NCI-H2171 (cell line): ENCODE measurements at places on chromosomes 6 and 20.

- no peak for DNase-seq
Observed at GRCh38 chr20:59214073-59214472, 50.5 kb downstream of the ZNF831 start.

- DNase-seq, result no peak
Observed at GRCh38 chr6:122285292-122285913, 114.0 kb upstream of the HSF2 start.

DNA sequence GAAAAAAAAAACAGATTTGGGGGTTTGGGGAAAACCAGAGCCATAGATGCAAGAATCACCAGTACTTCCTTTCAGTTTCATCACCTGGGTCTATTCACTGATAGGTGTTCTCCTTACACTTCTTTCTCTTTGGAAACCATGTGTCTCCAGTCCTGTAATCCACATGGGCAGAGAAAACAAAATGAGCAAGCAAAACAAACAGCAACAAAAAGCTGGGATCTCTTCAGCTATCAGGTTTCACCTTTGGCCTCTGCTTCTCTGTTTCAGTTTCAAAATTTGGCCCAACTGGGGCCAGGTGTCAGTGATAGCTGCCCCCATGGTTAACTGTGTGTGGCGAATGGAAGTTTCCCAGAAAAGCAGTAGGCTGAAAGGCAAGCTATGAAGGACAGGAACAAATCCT, 220.0 kb upstream of the THBS2 start:
- DNase-seq, result no peak

- peak; percentile 89 for DNase-seq
Observed at GRCh38 chr20:2742934-2743559, 50.5 kb downstream of the EBF4 start.

- DNase-seq, result no peak
Observed at GRCh38 chr6:165647041-165647440, 16.0 kb downstream of the PDE10A start.

- no peak for DNase-seq
Observed at GRCh38 chr20:58579819-58580473, 64.7 kb upstream of the APCDD1L start.

GRCh38 chr6:135534773-135535380, 37.3 kb upstream of the AHI1 start:
- DNase-seq, result no peak

DNA sequence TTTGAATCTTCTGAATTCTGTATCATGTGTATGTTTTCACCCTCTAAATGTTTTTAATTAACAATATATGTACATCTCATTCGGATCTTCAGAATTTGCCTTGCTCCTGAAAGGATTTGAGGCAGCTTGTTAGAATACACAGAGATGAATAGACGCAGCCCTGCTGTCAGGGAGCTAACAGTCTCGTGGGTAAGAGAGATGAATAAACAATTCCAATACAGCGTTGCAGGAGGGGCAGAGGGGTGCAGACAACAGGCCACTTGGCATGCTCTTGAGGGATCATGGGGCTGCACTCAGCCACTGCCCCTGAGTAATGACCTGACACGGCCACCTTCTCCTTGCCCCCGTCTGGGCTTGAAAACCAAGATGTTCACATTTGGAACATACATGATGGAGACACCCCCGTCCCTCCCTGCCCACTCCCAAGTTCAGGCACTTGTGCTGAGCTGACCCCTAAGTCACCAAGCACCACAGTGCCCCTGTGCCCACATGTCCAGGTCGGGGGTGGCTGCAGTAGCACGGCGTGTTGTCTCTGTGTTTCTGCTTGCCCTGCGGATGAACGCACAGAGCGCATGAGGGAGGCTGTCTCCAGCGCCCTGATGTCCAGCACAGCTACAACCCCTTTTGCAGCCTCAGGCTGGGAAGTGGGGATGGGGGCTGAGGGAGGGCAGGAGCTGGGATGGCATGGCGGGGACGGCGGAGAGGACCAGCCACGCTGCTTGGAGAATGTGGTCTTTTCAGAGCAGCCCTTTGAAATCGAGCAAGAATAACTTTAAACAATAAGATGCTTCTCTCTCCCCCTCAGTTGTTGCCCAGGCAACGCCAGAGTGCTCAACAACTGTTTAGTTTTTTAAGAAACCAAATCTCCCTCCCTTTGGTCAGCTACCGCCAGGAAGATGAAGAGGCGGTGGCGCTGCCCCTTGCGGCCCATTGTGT, 33.0 kb upstream of the CDH22 start:
- DNase-seq, result no peak

GRCh38 chr6:154509421-154510143, 903 bp downstream of the CNKSR3 start:
- DNase-seq, result no peak

GRCh38 chr6:56347526-56347925, 100.1 kb upstream of the COL21A1 start:
- DNase-seq, result no peak

- no peak for DNase-seq
Observed at GRCh38 chr6:129867403-129867802, 6.3 kb upstream of the TMEM244 start.

DNA sequence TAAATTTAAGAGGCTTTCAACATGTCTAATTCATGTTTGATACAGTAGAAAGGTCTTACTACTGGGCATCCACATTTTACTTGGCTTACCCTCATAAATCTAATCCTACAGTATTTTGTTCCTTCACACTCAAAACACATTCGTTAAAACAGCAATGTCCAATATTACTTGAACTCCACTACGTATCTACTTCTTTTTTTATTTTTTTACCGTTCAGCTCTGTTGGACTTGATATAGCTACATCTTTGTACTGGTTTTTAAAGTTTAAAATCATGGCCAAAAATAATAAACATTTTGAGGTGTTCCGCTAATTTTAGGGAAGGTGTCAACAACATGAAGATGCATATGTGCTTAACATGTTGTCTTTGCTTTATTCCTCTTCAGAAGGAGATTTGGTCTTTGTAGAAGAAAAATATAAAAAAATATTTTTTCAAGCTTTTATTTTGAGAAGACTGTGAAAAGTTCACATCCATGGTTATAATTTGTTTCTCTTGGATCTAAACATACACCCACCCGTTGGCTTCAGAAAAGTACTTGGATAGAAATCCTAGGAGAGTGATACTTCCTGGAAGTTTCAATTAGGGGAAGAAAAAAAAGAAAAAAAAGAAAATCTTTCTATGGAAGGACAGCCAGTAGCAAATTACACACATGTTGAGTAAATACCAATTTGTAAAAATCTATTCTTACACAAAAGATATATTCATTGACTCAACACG, 71.5 kb downstream of the EPB41L2 start:
- DNase-seq, result no peak

DNA sequence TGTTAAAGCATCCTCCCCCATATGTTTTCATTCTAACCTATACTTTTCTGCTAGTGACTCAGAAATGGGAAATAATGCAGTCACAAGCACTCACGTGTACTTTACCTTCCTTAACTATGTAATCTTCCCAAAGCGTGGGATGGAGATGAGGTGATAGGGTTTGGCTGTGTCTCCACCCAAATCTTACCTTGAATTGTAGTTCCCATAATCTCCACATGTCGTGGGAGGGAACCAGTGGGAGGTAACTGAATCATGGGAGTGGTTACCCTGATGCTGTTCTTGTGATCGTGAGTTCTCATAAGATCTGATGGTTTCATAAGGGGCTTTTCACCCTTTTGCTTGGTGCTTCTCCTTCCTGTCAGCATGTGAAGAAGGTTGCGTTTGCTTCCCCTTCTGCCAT, 35.4 kb downstream of the AGPAT4 start:
- DNase-seq, result no peak

DNA sequence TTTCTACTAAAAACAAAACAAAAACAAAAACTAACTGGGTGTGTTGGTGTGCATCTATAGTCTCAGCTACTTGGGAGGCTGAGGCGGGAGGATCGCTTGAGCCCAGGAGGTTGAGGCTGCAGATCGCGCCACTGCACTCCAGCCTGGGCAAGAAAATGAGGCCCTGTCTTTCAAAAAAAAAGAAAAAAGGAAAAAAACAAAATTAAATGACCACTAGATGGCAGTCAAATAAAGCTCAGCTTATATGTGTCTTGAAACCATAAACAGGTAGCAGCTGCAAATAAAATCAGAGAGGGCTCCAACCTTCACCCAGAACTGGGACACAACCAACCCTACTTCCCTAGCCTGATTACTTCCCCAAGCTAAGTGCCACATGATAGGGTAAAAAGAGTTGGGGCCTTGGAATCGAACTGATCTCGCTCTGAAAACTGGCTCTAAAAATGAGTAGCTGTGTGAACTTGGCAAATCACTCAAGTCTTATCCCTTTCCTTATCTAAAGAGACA, 67.1 kb upstream of the ADGRF4 start:
- DNase-seq, result peak; percentile 47

DNA sequence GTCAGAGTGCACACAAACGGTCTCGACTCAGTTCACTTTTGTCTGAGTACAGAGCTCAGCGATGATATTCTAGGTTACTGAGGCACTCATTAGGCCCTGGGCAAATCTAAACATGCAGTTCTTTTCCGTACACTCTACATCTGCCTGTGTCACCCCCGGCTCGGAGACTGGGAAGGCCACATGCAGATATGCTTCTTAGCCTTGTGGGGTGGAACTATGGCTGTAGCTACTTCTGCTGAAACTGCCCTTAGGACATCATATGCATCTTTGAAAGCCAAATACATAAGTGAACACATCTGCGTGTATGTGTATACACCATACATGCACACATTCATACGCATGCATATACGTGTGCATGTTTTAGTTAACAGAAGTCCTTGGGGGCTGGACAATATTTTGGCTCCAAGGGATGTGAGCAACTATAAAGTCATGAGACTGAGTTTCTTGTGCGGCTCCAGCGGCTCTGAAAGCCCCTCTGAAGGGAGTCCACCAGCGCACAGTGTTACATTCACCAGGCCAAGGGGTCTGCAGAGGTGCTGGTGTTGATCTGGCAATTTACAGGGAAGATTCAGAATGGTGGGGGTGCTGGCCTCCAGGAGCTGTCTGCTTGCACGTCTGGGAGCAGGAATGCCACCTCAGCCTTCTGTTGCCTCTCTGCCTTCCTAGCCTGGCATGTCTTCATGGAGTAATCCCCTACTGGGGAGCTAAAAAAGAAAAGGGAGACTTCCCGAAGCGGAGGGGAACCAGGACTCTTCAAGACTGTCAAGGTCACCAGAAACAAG, 31.6 kb downstream of the PSMG4 start:
- no peak for DNase-seq

DNA sequence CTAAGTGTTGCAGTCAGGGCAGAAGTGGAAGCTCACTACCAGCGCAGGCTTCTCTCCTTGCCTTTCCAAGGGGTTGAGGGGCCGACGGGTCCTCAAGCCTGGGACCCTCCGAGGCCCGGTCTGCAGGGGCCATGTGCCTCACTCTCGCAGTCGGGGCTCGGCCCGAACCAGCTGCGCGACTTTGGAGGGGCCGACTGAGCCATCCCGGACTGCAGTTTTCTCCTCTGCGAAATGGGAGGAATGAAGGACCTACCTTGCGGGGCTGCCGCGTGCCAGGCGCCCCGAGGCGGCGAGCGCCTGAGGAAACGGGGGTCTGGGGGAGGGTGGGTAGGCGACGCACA, 5.6 kb downstream of the LZTS3 start:
- no peak for DNase-seq

DNA sequence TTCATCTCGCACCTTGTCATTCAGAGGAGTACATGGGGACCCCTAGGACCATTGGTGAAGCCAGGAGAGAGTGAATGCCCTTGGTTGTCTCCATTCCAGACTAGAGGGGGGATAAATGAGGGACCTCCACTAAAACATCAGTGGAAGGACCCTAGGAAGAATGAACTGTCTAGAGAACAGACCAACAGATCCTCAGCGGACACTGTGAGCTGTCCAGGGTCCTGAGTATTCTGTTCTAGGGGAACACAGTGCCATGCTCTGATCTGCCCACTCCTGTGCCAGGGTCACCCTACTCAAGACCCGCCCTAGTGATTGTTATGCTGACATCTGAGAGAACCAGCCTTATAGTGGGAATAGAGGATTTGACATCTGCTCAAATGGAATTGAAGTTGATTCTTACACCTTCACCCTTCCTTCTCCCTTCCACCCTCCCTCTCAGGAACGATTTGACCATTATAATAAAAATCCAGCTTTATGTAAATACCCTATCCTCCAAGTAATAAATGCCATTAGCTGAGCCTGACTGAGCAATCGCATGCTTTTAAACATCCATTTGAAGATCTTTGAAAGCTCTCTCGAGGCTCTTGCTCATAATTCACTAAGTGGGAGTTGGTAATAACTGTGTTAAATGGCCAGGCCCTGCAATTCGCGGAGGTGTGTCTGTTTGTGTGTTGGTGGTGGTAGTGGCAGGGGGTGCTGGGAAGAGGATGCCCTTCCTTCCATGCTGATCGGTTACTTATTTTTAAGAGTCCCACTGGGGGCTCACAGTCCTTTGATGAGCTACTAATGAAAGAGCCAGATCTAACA, 43.6 kb upstream of the SLC32A1 start:
- no peak for DNase-seq

GRCh38 chr6:128305228-128305627, 215.2 kb downstream of the PTPRK start:
- no peak for DNase-seq

DNA sequence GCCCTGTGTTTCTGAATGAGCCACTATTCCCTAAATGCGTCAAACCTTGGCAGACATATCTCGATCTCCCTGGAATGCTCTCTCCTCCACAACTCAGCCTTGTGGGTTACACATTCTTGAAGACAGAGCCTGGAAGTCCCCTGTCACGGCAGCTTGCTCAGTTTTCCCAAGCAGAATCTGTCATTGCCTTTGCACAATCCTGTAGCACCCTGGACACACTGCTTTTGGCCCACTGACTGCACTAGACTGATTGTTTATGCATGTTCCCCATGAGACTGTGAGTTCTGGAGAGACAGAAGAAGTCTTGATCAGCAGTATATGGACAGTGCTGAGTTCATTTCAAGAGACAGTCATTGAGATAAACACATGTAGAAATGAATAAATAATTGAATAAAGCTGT, 406.7 kb downstream of the CD83 start:
- no peak for DNase-seq

GRCh38 chr20:43420192-43420591, 37.5 kb upstream of the SRSF6 start:
- DNase-seq, result no peak

DNA sequence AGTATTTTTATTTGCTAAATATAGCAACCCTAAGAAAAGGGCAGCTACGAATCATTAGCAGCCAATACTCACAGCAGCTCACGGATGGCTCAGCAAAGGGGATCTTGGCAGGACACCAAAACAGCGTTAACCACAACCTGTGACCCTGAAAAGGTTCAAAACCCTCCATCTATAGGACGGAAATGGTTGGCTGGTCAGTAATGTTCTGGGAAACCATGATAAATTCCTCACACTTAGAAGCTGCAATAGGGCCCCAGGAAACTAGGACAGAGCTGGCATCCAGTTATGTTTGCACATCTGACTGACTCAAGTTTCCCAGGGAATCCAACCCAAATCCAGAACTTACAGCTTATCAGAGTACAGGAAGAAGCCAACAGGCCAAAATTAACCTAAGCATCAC, 30.9 kb upstream of the PTPRT start:
- DNase-seq, result no peak
